NCI-H1048 (cell line): ENCODE measurements at places on chromosomes 1 and 21.

DNA sequence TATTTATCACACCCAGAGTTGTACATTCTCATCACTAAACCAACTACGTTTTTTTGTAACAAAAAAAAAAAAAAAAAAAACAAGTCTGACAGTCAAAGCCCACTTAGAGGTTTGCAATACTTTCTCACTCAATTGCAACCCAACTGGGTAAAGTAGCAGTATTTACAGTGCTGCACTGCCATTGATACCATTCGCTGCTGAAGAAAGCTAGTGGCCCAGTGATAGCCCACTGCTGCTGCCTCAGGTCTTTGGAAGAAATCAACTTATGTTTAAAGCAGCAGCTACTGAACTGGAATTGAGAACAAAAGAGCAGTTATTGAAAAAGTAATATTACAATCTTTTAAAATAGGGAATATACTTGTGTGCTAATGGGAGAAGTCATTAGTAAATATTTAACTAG, 2.7 kb downstream of the HNRNPU start:
- no peak for DNase-seq

DNA sequence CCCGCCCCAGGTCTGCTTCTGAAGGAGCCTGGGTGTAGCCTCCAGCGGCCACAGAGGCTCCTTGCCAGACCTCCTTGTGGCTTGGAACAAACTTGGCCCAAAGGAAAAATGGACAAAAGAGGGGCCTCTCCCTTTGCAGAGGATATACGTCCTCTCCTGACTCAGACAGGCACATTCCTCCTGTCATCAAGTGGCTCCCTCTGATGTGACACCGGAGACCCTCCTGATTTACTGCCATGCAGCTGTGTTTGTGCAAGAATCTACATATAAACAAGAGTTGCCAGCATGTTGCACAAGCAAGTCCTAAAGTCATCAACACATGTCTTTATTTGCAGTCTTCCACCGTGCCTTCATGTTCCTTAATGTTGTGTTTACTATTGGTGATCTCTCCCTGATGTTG, 54.1 kb upstream of the F3 start:
- DNase-seq, result no peak

DNA sequence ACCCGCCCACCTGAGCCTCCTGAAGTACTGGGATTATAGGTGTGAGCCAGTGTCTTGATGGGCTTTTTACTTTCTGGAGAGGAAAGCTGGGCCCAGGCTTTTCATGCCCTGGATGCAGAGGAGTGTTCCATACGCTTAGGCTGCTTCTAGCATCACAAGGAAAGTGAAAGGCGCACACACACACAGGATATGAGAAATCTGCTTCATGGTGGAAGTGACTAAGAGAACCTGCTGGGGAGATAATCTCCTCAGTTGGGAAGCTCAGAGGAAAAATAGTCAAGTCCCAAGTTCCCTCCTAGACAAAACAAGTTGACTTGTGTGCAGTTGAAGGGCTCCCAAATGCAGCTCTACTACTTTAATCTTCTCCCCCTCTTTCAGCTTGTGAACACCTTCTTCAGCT, 2.2 kb downstream of the NUDC start:
- no peak for DNase-seq

GRCh38 chr1:172746091-172746949, 87.4 kb downstream of the FASLG start:
- no peak for DNase-seq

- DNase-seq, result no peak
Measured at GRCh38 chr1:6599141-6599975, 3.3 kb downstream of the KLHL21 start.

- no peak for DNase-seq
Measured at GRCh38 chr1:100879422-100879821, 15.2 kb downstream of the EXTL2 start.

DNA sequence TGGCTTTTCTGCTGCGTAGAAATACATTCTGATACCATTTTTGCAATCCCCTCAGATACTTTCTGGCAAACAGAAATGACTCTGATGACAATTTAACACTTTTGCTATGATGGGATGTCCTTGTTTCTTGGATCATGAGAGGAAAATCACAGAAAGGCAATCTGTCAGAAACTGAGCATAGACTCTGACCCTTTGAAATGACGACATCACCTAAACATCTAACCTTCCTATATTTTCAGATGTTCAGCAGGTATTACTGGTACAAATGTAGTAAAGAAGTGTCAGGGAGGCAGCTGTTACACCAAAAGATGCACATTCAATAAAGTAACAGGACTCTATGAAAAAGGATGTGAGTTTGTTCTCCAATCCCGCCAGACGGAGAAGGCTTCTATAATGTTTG, 13.2 kb downstream of the CLCA1 start:
- no peak for DNase-seq

DNA sequence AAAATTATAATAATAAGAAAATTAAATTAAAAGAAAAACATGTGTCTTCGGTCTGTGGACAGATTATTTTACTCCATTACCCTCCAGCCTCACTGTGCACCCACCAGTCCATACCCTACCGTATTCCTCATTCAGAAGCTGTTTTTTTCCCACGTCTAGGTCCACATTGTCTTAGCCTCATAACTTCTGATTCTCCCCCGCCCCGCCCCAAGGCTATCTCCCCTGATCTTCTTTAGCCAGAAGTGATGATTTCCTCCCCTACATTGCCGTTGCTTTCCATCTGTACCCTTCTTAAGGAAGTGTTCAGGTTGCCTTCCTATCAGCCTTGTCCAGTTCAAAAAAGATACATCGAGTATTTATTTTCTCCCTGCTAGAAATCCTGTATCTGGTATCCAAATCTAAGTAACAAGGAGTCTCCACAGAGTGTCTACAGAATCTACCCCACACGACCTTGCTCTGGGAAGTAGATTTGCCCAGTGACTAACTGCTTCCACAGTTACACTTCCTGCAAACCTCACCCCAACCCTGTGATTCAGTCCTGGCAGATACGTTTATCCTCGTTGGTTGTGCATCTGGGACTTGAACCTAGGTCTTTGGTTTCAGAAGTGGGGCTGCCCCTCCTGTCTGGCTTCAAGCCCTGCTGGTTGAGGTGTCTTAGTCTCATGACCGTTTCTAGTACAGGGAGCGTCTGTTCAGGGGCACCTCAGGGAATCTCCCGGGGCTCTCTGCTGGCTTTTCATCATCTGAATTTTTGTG, 470.2 kb downstream of the CAMTA1 start:
- DNase-seq, result no peak

DNA sequence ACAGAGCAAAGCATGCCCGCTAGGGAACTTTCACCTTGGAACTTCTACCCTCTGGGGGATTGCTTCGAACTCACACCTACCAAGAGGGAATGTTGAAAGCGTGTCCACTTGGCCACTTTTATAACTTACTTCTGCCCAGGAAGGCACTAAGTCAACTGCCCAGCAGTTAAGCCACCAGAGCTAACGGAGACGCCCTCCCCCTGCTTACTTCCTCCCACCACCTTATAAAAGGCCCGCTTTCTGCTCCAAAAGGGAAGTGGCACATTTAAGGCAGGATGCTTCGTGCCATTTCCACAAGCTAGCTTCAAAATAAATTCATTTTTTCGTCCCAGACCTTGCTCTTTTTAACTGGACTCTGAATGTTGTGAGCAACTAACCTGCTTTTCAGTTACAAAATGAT, 3.2 kb upstream of the AK2 start:
- no peak for DNase-seq

GRCh38 chr1:237232501-237232900, 190.5 kb downstream of the RYR2 start:
- DNase-seq, result no peak

DNA sequence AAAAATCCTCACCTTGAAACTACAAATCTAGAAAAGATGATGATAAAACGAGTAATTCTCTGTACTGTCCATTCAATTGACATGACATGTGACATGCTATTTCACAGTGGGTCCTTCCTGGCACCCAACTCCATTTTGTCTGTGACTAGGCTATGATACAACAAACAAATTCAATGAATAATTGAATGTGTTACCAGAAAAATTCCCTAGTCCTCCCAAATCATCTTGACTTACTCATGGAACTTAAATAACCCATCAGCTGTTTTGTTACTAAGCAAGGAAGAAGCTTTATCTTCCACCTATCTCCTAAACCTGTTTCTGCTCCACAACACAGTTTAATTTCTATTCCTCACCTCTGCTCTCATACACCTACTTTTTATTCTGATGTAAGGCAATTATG, 30.4 kb downstream of the B3GALNT2 start:
- no peak for DNase-seq

DNA sequence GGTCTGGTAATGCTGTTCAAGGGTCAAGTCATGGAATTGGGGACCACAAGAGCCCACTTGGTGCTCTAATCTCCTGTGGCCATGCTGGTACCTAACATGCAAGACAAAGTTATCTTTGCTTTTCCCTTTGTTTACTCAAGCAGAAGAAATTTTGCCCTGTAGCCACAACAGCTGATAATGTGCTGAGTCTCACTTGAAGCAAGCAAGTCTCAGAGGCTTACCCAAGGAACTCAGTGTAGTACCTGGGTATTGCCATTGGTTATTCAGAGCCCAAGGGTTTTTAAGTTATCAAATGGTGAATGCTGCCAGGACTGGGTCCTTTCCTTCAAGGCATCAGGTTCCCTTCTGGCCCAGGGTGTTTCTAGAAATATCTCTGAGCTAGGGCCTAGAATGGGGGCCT, 198.9 kb upstream of the RNPC3 start:
- no peak for DNase-seq

- DNase-seq, result no peak
Measured at GRCh38 chr1:112651205-112651604, 23.3 kb upstream of the MOV10 start.

DNA sequence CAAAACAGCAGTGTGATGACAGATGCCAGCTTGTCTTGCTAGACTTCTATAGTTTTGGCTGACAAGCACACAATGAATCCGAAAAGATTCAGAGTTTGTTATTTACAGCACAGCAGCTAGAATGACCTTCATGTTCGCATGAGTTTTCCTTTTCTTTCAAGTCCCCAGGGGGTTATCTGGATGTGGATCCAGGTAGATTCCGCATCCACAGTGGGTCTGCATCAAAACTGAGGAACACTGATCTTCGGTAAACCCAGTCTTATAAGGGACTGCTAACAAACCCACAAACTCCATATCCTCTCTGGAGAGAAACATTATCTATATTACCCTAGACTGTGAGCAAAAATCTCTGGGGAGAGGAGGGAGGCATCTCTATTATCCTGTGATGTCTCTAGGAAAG, 69.0 kb upstream of the DEPDC1 start:
- no peak for DNase-seq

- no peak for DNase-seq
Measured at GRCh38 chr1:215188302-215188950, 105.9 kb downstream of the KCNK2 start.

GRCh38 chr1:229410692-229411433, 23.0 kb downstream of the ACTA1 start:
- no peak for DNase-seq

DNA sequence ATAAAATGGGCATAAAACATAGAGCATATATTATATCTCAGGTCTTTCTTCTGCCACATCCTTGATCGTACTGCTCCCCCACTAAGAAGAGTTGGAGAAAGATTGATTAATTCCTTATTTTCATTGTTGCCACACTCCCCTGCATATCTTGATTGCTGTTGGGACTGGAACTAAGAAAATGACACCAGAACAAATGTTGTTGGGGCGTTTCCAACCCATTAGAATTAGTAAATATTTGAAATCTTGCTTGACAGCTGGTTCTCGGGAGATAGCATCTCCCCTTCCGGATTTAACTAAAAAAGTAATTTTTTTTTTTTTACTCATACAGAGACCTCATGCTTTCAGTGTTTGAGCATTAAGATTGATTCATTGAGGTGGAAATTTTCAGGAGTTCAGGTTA, 493.0 kb upstream of the PLXNA2 start:
- DNase-seq, result no peak

GRCh38 chr1:29249170-29249691, 12.9 kb downstream of the PTPRU start:
- DNase-seq, result peak; percentile 60

- no peak for DNase-seq
Measured at GRCh38 chr1:241711326-241711725, 59.2 kb downstream of the WDR64 start.
